ENCODE measurements at places on chromosomes 5 and 9.
A peak's percentile ranks its signal among the peaks of the same experiment; 100 is the strongest.

GRCh38 chr9:16510482-16510881 lies 360.0 kb downstream of the BNC2 start:
- DNase-seq: no peak

GRCh38 chr5:73496984-73497457 lies 1.2 kb upstream of the BTF3 start:
- DNase-seq: no peak

DNA sequence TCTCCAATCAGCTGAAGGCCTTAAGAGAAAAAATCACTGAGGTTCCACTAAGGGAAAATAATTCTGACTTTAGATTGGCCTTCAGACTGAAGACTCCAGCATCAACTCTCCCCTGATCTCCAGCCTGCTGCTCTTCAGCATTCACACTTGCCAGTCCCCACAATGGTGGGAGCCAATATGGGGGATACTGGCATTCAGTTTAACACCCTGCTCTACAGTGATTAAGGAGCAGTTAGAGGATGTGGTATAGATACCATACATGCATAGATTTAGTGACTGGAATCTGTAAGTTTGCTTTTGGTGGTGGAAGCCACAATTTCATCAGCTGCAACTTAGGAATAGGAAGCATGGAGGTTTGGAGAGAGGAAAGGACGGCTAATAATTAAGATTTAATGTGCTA lies 2017.7 kb upstream of the CDH6 start:
- DNase-seq: no peak

GRCh38 chr5:24428345-24428744 lies 216.4 kb downstream of the CDH10 start:
- no peak for DNase-seq

DNA sequence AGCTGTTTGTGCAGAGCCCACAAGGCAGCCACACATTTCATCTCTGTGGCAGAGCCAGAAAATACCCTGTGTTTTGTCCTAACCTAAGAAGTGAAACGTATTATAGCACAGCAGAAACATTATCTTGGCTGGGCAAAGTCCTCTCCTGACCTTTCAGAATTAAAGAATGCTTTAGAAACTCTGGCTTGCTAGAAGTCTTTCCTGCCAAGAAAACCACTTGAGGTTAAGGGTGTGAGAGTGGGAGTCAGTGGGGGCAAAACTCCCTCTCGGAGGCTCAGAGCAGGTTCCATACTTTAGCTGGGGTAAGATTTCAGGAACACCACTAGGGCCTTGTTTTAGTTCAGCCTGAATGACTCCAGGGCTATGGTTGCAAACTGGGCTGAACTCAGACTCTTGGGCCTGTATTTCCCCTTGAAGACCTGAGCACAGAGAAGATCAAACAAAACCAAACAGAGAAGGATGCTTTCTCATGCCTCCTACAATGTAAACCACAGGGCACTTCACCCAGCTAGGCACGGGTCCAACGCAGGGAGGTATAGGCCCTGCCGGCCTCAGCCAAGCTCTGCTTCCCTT lies 48.0 kb downstream of the ZNF366 start:
- DNase-seq: no peak

DNA sequence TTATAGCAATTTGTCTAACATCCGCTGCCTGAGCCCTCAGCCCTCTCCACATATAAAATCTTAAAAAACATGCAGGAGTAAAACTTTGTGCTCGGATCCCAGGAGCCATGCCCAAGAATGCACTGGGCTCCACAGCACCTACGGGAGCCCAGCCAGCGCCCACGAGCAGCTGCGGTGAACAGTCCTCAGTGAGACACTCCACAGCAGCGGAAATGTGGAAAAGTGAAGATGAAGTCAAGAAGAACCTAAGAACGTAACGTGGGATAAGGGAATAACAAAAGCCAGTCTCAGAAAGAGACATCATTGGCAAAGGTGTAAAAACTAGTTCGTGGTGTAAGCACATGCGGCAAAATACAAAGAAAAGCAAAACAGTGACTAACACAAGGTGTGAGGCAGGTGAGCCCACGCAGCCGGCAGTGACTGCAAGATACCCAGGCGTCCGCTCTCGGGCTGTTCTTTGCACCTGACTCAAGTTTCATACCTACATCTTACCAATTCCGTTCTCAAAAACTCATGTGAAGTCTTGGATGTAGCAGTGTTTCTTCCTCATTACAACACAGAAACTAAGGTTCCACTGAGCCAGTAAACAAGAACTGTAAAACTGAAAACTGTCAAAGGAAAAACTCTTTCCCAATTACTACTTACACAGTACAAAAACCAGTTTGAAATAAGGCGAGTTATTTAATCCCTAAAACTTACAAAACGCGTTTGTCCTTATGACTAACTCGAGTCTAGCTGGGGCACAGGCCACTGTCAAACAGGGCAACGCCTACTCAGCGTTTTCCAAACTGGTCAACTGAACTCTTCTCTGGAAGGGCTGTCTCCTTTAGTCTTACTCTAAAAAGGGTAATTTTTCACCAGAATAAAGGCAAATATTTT lies 1.7 kb downstream of the CAMSAP1 start:
- DNase-seq: peak; percentile 65

- no peak for DNase-seq
Observed at GRCh38 chr5:153168241-153168640, 322.2 kb upstream of the GRIA1 start.

DNA sequence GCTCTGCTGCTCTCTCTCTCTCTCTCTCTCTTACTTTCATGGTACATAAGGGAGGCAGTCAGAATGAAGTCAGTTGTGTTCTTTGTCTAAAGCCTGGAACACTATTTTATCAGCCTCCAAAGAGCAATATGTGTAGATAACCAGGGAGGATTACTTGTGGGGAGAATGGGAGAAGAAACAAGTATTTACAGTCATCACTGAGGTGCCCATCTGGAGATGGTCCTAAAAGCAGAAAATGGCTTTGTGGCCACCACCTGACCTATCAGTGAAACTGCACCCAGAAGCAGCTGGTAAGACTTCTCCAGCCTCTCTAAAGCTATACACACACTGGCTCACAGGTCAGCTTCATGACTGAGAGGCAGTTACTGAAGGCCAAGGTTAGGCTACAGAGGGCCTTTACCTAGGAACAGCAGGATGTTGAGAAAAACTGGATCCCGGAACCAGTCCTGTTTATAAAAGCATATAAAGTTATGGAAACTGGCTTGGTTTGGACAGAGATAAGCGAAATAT lies 75.1 kb downstream of the MRPS27 start:
- DNase-seq: no peak

DNA sequence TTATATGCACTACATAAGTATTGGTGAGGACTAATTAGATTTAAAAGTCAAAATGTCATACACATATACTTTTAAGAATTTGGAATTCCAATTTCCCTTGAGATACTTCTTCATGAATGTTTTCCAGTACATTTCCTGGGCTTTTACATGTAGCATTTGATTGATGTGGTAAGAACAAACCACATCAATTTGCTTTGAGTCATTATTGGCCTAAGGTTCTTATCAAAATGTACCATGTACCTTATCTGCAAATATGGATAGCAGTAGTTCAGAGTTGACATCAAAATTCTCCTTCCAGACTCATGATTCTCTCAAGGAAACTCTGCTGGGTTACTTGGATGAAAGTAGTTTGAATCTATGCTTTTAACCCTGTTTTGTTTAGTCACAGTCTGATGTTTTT lies 2.5 kb downstream of the CAST start:
- no peak for DNase-seq

Measured in stimulated activated CD4-positive, alpha-beta T cell treated with anti-CD3 and anti-CD28 coated beads, TNF-alpha, amount 100 ng/mL, for 24 hours (primary cell).